GM06990 (cell line): ENCODE measurements at places on chromosomes 16 and 17.

GRCh38 chr17:193841-194806 lies 12.7 kb upstream of the DOC2B start:
- no peak for DNase-seq

GRCh38 chr16:87489434-87490045 lies 3.3 kb downstream of the ZCCHC14 start:
- DNase-seq, result no peak

GRCh38 chr16:78505544-78506366 lies 406.3 kb downstream of the WWOX start:
- no peak for DNase-seq

DNA sequence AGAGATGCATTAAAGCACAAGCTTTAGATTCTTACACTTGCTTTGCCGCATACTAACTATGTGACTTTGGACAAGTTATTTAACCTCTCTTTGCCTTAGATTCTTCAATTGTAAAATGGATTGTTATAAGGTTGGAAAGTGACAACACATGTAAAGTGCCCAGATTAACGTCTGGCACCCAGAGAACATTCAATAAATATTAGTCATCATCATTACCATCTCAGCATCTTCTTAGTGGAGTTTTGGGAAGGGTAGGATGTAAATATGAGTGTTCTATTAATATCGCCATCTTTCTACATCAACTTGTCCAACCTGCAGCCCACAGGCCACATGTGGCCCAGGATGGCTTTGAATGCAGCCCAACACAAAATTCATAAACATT lies 27.4 kb upstream of the FAM20A start:
- no peak for DNase-seq

- no peak for DNase-seq
These were observed 138.6 kb upstream of the WSCD1 start for GRCh38 chr17:5931616-5932015.

GRCh38 chr17:29412780-29413565 lies 22.8 kb downstream of the TAOK1 start:
- no peak for DNase-seq

DNA sequence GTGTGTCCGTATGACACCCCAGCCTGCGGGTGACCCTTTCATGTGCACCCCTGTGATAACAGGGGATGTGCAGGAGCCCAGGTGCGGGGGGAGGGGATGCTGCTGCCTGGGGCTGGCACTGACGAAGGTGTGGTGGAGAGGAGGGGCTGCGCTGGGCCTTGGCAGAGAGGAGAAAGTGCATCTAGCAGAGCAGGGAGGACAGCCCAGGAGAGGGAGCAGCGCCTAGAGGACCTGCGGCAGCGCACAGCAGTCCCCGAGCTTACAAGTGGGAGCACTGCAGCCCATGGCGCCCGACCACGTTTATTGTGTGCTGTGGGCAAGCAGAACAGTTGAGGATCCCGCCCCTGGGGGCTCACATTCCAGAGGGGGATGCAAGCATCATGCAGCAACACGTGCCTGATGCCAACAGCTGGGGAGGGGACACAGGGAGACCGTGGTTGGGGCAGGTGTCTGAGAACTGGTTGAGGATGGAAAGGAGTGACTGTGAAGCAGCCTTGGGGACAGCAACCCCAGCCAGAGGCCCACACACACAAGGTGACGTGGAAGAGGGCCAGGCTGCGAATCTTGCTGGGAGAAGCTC lies 10.9 kb upstream of the SLC7A5 start:
- no peak for DNase-seq

DNA sequence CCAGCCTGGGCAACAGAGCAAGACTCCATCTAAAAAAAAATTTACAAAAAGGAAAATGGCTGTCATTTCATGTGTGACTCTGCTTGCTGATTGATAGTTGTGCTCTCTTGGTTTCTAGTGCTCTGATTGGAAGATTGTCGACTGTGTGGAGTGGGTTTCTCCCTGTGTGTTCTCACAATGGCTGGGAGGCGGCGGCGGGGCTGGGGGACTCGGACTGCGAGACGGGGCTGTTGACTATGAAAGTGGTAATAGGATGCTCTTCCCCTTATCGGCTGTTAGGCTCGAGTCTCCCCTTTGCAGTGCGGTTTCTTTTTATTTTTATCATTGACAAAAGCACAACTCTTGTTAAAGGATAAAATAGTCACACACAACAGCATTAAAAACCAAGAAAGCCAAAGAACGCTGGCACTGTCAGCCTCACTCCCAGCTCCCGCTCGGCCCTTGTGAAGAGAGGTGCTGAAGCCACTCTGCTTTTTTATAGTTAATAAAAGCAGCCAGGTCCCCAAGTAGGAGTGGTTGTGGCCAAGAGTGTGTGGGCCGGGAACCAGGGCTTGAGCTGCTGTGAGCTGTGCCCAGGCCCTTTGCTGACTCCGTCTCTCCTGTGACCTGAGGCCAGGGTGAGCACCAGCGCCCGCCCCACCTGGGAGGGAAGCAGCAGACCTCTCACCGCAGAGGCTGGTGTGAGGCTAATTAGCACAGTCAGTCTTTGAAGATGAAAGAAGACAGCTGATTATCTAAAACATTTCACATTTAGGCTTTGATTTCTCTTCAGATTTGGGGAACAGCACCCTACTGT lies 36.5 kb downstream of the TBCD start:
- DNase-seq, result no peak

GRCh38 chr16:61820398-61820797 lies 215.8 kb downstream of the CDH8 start:
- no peak for DNase-seq

DNA sequence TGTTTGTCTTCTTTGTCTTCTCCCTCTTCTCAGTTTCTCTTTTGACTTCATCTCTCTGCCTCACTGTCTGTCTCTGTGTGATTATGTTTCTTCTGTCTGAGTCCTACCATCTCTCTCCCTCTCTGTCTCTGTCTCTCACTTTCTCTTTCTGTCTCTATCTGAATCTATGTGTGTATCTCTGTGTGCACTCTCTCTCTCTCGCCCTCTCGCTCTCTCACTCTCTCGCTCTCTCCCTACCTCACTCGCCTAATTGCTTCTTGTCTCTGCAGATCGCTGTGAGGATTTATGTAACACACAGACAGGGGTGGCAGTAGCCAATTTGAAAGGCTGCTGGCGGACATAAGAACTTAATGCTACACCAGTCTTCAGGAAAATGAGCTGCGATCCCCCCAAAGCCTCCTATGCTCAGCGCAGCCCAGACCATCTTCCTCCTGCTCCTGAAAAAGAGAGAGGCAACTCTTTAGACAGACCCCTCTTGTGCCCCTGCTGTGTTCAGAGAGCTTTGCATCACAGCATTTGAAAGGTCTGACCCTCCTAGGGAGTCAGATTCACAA lies 140.9 kb downstream of the CCT6B start:
- no peak for DNase-seq

DNA sequence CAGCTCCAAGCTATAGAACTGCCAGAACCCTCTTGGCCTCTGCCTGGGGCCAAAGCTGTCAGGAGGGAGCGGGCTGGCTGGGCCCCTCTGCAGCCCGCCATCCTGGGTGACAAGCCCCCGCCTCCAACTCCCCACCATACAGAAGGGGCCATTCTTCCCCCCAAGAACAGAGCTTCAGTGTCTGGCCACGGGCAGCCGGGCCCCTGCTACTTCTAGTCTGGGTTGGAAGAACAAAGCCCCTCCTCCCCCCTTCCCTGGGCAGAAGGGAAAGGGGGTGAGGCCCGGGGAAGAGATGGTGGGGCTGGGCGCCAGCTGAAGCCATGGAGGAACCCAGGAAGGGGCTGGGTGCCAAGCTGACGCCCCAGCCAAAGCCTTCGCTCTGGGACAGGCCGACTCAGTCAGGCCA lies 9.0 kb downstream of the NAT9 start:
- DNase-seq, result no peak

DNA sequence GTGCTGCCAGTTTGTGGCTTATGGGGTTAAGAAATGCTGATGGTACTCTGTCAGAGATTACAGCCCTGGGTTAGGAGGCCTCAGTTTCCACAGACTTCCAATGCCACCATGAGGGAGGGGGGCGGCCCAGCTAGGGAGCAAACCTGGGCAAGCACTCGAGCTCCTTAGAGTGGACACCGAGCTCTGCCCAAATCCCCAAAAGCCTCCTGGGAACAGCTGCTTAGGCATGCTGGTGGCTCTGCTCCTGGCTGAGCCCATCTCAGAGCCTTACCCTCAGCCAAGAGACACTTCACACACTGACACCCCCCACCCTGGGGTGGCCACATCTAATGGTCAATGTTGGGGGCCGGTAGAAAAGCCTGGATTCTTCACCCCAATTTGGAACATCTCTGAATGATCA lies 66.1 kb downstream of the C16orf78 start:
- DNase-seq, result no peak

DNA sequence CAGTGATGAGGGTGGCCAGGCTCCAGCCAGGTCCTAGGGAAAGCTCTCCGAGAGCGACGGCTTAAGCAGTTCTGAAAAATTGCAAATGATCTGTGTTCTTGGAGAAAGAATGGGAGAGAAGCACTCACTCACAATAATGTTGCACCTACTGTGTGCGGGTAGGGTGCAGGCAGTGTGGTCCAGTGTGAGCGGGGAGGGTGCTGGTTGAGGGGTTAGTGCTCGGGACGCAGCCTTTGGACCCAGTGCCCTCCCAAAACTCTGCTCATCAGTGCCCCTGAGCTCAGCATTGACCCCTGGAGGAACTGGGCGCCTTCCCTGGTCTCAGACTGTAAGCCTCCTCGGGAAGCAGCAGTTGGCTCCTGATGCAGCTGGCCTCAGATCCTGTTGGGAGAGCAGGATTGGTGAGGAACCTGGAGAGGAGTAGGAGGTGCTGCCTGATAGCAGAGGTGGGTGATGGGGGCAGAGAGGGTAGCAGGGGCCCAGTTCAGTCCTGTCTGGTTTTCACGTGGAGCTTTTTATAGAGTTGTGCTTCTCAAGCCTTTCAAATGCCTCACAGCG lies 23.6 kb upstream of the ZNF750 start:
- no peak for DNase-seq

GRCh38 chr17:42893359-42893758 lies 7.2 kb upstream of the G6PC1 start:
- DNase-seq, result no peak

DNA sequence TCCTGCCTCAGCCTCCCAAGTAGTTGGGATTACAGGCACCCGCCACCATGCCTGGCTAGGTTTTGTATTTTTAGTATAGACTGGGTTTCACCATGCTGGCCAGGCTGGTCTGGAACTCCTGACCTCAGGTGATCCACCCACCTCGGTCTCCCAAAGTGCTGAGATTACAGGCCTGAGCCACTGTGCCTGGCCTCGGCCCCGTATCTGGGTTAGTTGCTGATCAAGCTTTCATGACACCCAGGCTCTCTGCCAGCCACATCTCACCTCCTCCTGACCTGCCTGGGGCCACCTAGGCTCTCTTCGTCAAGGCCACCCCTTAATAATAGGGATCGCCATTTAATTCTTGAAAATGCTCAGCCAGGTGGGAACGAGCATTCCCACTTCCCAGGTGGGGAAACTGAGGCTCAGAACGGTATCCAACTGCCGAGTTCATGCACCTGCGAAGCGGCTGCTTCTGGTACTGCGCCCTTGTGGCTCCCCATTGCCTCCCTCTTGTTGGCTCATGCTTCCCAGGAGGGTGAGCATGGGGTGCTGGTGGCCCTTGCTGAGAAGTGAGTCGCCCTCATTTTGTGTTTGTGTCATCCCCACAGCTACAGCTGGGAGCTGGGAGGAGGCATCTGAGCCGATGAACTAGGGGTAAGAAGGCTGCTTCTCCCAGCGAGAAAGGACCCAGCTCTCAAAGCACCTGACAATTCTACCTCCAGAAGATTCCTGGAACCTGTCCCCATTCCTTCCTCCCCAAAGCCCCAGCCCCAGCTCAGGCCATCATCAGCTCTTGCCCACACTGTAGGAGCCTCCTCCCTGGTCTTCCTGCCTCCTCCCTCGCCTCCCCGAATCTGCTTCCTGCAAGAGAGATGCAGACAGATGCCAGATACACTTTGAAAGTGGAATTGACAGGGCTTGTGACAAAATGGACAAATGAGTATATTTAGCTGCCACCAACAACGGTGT lies 17.3 kb upstream of the SNN start:
- no peak for DNase-seq

DNA sequence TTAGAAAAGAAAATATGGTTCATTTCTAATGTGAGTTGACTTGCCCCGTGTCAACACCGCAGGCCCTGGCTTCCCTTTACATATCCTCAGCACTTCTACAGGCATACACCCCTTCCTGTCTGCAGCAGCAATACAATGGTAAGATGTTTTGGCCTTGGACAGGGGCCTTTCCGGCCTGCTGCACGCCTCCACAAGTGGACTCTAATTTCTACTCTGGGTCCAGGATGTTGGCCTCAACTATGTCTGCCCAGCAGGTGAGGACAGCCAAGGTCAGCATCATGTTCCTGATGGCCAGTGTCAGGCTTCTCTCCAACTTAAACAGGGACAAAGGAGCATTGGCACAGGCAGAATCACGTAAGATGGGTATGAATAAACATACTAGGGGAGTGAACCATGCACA lies 11.0 kb downstream of the C17orf67 start:
- DNase-seq, result no peak

DNA sequence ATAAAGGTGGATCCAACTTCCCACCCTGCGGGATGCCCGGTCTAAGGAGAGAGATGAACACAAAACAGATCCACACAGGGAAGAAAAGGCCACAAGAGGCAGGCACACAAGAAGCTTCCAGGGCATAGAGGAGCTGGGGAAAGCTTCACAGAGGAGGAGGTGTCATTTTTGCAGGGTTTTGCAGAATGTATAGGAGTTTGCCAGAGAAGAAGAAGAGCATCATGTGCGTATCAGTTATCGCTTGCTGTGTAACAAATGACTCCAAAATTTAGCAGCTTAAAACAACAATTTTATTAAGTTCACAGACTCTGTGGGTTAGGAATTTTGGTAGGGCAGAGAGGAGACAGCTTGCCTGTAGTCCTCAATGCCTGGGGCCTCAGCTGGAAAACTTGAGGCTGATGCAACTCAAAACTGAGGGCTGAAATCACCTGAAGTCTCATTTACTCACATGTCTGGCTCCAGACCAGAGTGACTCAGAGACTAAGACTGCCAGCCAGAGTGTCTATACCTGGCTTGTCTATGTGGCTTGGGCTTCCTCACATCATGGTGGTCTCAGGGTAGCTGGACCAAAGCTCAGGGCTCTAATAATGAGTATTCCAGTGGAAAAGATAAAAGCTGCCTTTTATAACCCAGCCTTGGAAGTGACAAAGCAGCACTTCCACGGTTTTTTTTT lies 33.9 kb upstream of the ZNF423 start:
- DNase-seq, result no peak

DNA sequence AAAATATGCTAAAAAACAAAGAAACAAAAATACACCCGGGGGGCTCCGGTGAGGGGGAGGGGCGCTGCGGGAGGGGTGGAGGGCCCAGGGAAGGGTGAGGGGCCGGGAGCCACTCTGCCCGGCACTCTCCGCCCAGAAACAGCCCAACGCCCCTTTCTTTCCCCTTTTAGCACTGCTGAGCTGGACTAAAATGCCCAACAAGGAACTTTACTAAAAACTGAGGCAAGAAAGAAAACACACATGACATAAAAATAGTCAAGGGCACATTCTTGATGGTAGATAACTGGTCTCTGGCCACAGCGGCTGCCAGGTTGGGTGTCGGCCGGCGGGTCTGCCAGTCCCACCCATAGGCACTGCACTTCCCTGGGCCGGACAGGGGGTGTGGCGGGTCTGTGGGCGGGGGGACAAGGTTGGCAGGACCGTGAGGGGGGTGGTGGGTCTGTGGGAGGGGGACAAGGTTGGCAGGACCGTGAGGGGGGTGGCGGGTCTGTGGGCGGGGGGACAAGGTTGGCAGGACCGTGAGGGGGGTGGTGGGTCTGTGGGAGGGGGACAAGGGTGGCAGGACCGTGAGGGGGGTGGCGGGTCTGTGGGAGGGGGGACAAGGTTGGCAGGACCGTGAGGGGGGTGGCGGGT lies 20.9 kb downstream of the METRNL start:
- DNase-seq, result no peak
